Prostate gland (tissue), 2 donors: ENCODE measurements at places on chromosomes 12 and 14. TPM values are rescaled to one million over a fixed set of nuclear protein-coding genes. Genes with fewer than 3 reads are reported as not detected.

- DNase-seq: no peak
- H3K4me1 ChIP-seq: peaks cover 6% of the 10 kb centered on the region
- H3K36me3 ChIP-seq: no peaks in the 10 kb centered on the region
- H3K4me3 ChIP-seq: no peak overlapping the region
- no peak overlapping the region for H3K27ac ChIP-seq
These were observed 93.5 kb downstream of the GALNT8 start for GRCh38 chr12:4813741-4814140.

GRCh38 chr14:63026491-63026890 is 18.8 kb downstream of the KCNH5 start:
- peaks cover 3% of the 10 kb centered on the region for H3K27me3 ChIP-seq
- H3K4me3 ChIP-seq: no peak overlapping the region
- no peak for DNase-seq
- no peak overlapping the region for H3K27ac ChIP-seq

DNA sequence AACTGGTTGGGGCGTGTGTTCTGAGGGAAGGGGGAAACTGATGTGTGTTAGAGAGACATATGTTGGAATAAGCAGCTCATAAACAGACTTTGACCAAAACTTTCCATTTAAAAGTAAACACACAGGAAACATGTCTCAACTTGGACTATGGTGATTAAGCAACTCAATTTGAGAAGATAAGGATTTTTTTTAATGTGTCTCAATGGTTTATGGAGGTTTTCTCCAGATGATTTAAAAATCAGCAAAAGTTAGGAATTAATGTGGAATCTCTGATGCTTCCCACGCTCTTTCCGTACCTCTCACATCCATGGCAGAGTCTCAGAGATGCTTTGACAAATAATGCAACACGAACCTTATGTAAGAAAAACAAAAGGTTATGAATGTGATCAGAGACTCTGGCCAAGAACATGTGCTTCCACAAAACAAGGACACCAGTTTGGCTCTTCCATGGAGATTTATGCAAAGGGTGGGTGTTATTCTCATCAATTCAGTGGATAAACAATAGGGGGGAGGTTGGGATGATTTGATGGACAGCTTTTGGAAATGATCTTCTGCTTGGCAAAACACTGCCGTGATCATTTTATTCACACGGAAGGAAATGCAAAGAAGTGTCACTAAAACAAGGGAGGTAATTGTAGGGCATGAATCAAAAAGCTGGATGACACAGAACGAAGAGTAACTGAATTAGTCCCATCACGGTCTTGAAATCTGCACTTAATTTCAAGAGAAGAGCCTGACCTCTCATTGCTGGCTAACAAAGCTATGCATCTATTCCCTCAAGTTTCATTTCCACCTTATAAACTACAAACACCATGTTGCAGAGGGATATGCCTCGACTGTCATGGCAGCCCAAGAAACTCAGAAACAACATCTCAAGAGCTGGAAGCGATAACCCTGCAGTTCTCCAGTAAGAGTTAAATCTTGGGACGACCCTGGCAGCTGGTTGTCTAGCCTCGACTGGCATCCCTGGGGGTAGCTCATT is 76.5 kb downstream of the FOXN3 start:
- peaks cover 9% of the 10 kb centered on the region for H3K4me1 ChIP-seq
- peak overlapping the region; percentile 38 for H3K27ac ChIP-seq
- H3K36me3 ChIP-seq: no peaks in the 10 kb centered on the region
- peak; percentile 12 for DNase-seq
- no peaks in the 10 kb centered on the region for H3K27me3 ChIP-seq

GRCh38 chr12:121581686-121582429 is 1.0 kb upstream of the KDM2B start:
- peak overlapping the region; percentile 3 for H3K27ac ChIP-seq
- no peak for DNase-seq
- no peaks in the 10 kb centered on the region for H3K27me3 ChIP-seq
- H3K4me1 ChIP-seq: no peaks in the 10 kb centered on the region
- no peak overlapping the region for H3K4me3 ChIP-seq

Gene TAS2R50
- not detected for total RNA-seq
